ENCODE measurements at places on chromosomes 2 and 18.

DNA sequence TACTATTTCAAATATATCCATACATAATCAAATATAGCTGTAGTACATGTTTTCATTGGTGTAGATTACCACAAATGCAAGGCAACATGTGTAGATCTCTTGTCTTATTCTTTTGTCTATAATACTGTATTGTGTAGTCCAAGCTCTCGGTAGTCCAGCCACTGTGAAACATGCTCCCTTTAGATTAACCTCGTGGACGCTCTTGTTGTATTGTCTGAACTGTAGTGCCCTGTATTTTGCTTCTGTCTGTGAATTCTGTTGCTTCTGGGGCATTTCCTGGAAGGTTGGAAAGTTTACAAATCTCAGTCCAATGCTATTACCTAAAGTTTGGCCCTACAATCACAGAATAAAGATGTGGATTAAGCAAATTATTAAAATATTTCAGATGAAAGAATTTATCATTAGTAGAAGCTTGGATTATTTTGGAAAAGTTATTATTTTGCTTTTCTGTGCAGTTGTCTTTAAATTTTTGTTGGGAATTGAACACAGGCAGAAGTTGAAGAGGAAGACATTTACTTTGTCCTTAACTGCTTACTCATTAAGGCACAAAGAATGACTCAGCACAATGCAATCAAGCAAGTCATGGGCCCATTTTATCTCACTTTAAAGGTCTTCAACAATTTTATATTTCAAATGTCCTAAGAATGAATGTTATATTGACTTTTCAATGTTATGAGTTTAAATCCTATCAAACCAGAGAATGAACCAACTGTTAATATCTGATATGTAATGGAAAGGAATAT lies 103.4 kb upstream of the CAVIN2 start:
- DNase-seq = no peak

DNA sequence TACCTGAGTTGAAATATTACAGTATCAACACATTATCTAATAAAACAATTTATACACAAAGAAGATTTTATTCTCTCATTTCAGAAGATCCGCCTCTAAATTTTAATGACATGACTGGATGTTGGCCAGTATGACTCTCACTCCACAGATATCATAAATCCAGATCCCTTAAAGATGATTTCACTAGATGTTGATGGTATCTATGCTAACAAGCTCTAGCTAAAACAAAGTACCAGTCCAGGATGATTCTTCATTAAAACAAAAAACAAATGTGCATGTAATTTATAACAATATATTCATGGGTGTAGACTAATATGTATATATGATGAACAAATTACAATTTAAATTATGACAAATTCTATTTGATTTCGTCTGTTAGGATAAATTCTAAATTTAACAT lies 708.4 kb downstream of the SATB2 start:
- no peak for DNase-seq

DNA sequence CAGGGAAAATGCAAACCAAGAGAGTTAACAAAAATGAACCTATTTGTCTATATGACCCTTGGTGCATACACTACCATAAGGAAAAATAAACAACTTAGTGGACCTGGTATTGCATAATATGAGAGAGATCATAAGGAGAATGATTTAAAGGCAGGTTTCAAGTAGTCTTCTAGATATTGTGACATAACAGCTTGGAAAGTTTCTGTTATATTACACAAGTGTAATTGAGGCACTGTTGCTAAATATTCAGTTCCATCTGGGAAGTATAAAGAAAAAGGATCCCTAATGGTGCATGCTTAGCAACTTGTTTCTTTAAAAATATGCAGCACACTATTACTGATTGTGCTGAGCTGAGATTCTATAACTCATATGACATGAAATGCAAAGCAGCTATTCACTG lies 252.2 kb upstream of the SPHKAP start:
- no peak for DNase-seq

DNA sequence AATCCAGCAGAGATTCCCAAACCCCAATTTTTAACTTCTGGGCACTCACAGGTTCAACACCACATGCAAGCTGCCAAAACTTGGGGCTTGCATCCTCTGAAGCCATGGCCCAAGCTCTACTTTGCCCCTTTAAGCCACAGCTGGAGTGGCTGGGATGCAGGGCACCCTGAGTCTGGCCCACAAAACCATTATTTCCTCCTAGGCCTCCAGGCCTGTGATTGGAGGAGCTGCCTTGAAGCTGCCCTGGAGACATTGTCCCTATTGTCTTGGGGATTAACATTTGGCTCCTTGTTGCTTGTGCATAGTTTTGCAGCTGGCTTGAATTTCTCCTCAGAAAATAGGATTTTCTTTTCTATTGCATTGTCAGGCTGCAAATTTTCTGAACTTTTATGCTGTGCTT lies 109.8 kb upstream of the RPRM start:
- no peak for DNase-seq

DNA sequence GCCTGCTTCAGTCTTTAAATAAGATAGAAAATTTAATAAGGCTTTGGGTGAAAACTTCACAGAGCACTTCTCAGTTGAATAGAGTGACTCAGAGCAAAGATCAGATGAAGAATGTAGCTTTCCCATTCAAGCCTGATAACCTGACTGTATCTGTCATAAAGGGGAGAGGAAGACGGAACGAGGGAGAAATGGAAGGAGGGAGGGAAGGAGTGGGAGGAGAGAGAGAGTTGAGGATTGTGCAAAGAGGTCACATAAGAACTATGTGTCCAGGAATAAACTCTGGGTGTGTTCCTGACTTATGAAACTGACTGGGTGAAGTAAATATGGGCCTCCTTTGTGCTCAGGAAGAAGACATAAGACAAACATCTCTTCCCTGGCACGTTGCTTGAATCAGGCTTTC lies 385.5 kb downstream of the LPIN1 start:
- DNase-seq = no peak

- DNase-seq = no peak
Measured at GRCh38 chr2:207334624-207335371, 169.1 kb upstream of the KLF7 start.

DNA sequence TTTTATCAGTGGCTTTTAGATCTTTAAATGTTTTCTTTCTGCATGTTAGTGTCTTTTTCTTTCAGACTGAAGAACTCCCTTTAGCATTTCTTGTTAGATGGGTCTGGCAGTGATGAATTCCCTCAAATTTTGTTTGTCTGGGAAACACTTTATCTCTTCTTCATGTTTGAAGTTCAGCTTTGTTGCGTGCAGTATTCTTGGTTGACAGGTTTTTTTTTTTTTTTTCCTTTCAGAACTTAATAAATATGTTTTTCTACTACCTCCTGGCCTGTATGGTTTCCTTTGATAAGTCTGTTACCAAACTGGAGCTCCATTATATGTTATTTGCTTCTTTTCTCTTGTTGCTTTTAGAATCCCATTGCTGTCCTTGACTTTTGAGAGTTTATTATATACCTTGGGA lies 89.8 kb upstream of the ACKR3 start:
- DNase-seq = no peak

DNA sequence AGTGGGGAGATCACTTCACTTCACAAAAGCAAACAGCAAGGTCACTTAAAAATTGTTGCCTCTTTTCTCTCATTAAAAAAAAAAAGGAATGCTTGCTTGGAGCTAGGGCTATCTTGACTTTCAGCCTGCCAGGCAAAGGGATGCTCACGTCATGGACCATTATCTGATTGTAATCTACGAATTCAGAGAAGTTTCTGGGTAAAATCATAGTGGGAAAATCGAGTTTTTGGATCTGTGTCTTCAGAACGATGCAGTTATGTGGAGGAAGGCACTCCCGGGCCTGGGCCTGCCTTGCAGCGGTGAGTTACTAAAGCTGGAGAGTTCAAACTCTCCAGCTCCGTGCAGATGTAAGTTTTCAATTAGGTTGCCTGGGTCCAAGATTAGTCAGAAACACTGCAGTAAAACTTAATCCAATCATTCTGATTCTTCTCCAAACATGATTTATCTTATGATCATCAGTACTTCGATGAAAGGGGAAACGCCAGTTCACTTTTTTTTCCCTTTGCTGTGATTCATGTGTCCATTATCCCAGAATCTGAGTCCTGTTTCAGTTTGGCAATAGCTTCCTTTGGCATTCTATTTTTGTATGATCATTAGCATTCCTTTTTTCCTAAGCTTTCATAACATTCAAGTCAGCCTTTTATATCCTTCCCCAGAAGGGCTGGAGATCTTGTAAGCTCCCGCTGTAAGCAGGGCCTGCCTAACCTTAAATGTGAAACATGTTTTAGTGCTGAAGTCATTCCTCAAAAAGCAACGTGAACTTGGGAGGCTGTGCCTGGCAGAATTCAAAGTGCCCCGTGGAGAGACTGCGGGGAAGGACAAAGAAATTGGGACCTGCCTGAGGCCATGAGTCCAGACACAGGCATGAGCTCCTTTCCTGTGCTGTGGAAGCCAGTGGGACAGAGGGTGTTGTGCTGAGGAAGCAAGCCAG lies 119.3 kb upstream of the TWIST2 start:
- DNase-seq = no peak

DNA sequence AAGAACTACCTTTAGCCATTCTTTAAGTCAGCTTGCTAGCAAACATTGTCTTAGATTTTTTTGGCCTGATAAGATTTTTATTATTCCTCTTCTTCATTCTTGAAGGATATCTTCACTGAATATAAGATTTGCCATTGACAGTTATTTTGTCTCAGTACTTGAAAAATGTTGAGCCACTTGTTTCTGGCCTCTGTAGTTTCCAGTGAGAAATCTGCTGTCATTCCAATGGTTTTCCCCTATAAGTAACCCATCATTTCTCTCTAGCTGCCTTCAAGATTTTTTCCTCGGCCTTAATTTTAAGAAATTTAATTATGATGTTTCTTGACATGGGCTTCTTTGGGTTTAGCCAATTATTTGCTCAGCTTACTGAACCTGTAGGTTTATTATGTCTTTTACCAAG lies 32.6 kb downstream of the ACOXL start:
- no peak for DNase-seq

DNA sequence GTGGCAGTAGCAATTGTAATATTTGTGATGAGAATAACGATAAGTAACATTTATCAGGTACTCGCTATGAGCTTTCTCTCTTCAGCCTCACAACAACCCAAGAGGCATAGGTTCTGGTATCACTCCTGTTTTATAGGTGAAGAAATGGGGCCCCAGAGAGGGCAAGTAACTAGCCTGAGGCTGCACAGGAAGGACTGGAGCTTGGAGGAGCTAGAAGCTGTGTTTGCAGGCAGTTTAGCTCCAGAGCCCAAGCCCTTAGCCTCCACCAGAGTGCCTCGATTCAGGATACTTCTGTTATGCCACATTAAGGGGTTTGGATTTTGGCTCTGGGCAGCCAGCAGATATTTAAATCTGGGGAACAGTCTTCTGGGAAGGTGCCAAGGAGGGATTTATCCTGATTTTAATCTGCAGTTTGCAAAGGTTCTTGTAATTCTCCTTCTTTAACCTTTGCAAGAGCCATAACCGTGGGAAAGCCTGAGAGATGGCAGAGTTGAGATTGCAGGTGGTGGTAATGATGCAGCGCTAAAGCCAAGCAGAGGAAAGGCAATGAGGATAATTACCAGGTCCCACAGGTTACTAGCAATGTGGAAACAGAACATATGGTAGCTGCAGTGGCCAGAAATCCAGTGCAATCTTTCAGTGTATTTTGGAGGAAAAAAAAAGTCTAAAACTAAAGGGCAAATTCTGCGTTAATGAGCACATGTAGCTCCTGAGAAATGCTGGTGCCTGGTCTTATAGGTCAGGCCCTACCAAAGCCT lies 9.1 kb downstream of the MOCOS start:
- DNase-seq = no peak

- no peak for DNase-seq
Measured at GRCh38 chr2:42337356-42337820, 23.6 kb downstream of the COX7A2L start.

- DNase-seq = no peak
Measured at GRCh38 chr2:22481486-22482259, 903.3 kb upstream of the KLHL29 start.

GRCh38 chr2:110113961-110114591 lies 1.5 kb downstream of the MALL start:
- DNase-seq = no peak

- DNase-seq = no peak
Measured at GRCh38 chr2:55876429-55877086, 47.0 kb downstream of the EFEMP1 start.

- no peak for DNase-seq
Measured at GRCh38 chr2:238220892-238221521, 17.5 kb upstream of the ILKAP start.

DNA sequence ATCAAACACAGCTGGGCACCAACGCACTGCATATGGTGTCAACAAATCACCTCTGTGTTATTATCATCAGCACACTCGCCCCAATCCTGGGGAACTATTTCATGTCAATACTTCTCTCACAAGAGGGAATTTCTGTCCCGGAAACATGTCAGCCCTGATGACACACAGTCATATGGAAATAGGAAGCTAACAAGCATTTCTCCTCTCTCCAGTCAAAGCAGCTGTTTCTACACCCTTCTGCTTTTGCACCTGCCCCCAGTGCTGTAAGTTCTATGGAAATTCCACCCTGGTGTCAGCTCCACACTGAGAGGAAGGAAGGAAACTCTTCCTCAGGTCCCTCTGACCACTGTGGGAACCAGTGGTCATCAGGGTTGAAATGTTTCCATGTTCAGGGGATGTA lies 447.6 kb upstream of the ID2 start:
- DNase-seq = no peak

- no peak for DNase-seq
Measured at GRCh38 chr18:68449292-68449691, 265.6 kb downstream of the TMX3 start.

DNA sequence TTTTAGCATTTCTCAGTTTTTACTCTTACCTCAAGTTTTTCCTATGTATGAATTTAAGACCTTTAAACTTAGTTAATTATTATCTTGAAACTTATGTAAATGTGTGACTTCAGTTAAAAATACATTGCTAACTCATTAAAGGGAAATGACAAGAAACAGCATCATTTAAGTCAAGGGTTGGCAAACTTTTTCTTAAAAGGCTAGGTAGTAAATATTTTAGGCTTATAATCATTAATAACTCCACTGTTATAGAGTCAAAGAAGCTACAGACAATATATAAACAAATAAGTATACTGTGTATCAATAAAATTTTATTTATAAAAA lies 259.7 kb upstream of the RBMS1 start:
- no peak for DNase-seq

- no peak for DNase-seq
Measured at GRCh38 chr2:95232232-95232631, 24.9 kb downstream of the ZNF892 start.

DNA sequence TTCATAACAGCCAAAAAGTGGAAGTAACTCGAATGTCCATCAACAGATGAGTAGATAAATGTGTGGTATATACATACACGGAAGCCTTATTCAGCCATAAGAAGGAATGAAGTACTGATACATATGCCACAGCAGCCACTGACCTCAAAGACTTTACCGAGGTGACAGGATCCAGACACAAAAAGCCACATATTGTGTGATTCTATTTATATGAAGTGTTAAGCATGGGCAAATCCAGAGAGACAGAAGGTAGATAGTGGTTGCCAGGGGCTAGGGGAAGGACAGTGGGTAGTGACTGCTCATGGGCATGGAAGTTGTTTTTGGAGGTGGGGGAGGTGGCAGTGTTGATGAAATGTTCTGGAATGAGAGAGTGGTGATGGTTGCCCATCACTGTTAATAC lies 33.9 kb downstream of the ZAP70 start:
- DNase-seq = no peak

Data from stimulated activated CD8-positive, alpha-beta memory T cell treated with anti-CD3 and anti-CD28 coated beads, Interleukin-4, amount 100 ng/mL, for 1 hour (primary cell).